ENCODE measurements at places on chromosomes 4 and X. TPM values are rescaled to one million over a fixed set of nuclear protein-coding genes. Genes with fewer than 3 reads are reported as not detected.
A peak's percentile ranks its signal among the peaks of the same experiment; 100 is the strongest.

The GYG2 gene
- polyA plus RNA-seq, result not detected

GRCh38 chr4:97073194-97073593 lies 1070.1 kb downstream of the STPG2 start:
- no peak for DNase-seq

The NHSL2 gene
- polyA plus RNA-seq, result 0.07 TPM

The RUFY3 gene
- polyA plus RNA-seq, result 6.9 TPM

The NOP14 gene
- 27.3 TPM for polyA plus RNA-seq

The TEX28 gene
- polyA plus RNA-seq, result not detected

DNA sequence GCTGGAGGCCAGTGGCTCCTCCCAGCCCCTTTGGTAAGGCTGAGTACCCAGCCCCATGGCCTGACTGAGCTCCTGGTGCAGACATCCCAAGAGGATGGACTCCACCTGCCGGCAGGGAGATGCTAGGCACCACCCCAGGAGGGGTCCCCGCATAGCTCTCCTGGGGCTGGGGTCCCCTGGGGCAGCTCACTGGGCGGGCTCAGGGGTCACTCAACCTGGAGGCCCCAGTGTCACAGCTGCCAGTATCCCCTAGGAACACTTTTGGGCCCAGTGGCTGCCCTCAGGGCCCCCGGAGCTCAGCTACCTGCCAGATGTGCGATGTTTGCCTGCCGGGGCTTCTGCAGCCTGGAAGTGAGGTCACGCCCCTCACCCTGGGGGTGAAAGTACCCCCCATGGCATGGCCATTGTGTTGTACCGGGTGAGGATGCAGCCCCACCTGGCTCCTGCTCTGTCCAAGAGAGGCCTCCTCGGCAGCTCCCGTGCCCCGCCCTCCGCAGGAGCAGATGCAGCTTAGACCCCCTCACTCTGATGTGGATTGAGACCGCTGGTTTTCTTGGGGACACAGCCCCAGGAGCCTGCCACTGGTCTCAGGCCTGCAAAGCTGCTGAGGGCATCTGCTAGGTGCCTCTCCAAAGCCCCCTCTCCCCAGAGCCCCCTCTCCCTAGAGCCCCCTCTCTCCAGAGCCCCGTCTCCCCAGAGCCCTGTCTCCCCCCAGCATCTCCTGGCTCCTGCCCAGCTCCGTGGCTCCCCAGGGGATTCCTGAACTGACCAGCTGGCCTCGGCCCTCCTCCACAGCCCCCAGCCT lies 6.7 kb upstream of the HGFAC start:
- no peak for DNase-seq

DNA sequence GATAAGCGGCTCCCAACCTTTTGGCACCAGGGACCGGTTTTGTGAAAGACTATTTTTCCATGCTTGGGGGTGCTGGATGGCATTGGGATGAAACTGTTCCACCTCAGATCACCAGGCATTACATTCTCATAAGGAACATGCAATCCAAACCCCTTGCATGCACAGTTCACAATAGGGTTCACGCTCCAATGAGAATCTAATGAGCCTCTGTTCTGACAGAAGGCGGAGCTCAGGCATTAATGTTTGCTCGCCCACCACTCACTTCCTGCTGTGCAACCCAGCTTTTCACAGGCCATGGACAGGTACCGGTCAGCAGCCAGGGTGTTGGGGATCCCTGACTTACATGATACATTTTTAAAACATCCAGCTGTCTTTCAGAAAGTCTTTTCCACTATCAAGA lies 187.3 kb downstream of the SLC39A8 start:
- DNase-seq, result no peak

DNA sequence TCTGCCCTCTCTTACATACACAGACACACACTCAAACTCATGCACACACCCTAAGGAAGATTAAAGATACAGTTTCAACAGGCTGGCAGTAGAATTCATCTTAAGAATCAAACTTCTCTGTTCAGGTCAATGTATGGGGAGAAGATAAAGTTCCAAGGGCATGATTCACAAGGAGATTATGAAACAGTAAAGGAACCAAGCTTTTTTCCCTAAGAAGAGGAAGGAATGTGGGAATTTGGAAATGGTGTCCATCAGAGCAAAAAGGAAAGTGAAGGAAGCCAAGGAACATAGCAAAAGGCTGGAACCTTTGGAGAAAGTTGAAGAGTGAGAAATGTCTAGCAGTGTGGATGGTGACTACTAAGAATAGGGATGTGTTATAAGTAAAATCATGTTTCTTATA lies 191.0 kb upstream of the NPY2R start:
- DNase-seq, result no peak

DNA sequence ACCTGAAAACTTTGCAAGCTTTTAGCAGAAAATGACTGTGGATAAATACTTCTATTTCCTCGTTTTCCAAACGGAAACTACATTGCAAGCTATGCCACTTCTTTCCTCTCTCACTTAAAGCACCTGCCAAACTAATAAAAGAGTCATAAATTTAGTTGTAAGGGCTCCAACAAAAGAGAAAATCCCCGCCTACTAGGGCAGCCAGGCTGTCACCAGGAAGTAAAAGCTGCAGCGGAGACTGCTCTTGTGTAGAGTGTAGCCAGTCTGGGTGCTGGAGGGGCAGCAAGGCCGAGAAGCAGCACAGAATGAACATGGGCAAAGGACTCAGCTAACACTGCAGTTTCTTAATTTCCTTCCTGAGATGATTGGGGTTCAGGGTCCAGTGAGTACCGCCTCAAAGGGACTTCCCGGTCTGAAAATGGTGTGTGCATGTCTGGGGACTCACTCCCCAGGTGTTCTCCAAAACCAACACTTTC lies 89.3 kb upstream of the MAML3 start:
- DNase-seq, result no peak

DNA sequence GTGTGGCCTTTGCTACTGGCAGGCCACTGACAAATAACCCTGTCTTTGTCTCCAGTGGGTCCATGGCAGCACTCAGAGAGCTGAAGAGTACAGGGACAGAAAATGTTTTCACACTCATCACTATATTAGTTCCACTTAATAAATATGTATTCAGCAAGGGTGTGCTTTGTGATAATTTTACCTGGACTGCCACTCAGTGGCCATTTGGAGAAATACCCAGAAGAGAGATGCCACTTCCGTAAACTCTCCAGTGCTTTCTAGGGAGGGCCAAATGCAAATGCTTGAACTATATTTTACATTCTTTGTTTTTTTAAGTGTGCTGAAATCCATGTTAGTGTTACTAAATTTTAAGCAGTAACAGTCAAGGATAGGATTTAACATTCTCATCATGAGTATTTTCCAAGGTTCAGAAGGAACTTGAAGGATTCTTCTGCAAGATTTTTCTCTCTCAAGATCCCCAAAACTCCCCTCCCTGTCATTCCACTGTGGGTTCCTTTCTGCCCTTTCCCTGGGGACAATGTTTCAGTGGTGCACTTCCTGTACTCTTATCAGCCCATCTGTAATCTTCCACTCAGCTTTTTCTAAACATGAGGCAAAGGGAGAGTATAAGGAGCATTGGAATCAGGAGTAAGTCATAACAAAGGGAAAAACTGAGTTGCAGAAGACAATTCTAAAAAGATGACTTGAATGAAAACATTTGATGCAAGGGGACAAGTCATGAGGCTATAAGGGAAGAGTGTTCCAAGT lies 46.0 kb downstream of the TFDP3 start:
- DNase-seq, result no peak

DNA sequence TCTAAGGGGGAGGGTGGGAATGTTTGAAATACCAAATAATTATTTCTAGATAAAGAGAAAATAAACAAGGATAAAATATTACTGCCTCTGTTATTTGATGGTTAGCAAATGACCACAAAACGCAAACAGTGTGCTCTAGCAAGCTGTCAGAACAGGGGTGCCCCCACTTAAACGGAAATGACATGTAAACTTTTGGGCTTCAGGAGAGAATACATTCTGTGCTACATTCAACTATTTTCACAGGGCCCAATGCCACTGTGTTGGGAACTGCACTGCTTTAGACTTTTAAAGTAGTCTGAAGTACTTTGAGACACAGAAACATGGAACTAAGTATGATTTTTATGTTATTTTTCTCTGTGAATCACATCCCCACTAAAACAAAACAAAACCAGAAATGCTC lies 14.1 kb downstream of the CD40LG start:
- no peak for DNase-seq

The EGF gene
- polyA plus RNA-seq, result 0.08 TPM

GRCh38 chr4:109497511-109497910 lies 62.5 kb upstream of the MCUB start:
- DNase-seq, result no peak

DNA sequence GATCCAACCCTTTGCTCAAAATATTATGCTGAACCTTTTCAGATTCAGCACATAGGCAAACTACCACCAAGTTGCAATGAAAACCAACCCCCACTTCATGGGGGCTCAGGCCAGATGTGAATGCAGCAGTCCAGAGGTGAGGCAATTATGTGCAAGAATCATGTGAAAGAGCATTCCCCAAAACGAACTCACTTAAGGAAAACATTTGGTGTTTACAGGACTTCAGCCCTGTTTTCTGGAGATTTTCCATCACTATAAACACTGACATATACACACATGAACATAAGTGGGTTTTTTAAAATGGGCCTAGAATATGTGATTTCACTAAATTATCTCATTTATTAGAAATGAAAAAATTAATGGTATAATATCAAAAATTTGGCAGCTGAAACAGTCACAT lies 31.5 kb downstream of the BMP3 start:
- DNase-seq, result no peak

DNA sequence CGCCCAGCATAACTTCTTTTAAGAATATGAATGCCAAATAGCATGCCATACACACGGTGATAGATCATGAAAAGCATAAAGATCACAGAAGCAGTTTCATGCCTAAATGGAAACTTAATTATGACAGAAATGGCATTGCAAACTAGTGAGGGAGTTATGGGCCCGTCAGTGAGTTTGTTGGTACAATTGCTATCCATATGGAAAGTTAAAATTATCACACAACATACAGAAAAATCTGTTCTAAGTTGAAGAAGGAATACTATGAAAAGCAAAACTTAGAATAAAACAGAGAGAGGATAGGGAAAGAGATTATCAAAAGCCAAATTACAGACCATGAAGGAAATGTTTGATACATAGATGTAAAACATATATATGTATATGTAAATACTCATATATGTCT lies 30.2 kb upstream of the RAP1GDS1 start:
- DNase-seq, result no peak

DNA sequence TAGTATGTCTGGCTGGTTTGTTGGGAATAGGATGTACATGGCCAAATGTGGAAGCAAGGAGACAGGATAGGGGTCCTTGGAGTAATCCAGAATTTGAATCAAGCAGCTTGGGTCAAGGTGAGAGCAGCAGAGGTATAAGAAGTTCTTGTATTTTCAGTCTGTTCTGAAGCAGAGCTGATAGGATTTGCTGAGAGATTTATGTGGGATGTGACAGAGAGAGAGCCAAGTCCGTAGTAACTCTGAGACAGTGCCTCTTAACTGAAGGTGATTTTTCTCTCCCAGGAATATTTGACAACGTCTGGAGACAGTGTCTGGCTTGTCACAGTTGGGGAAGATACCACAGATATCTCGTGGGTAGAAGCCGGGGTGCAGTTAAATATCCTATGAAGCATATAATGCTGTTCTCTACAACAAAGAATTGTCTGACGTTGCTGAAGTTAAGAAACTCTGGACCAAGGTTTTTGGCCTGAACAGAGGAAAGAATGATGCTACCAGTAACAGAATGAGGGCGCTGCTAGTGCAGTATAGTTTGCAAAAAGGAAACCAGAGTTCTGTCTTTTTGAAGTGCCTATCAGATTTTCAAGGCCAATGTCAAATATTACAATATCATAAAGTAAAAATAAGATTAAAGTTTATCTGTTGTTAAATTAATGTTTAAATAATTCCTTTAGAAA lies 184.0 kb downstream of the ARHGAP24 start:
- DNase-seq, result no peak

GRCh38 chrX:134971926-134972325 lies 18.9 kb upstream of the SMIM10 start:
- DNase-seq, result peak; percentile 86

The NXF3 gene
- not detected for polyA plus RNA-seq

DNA sequence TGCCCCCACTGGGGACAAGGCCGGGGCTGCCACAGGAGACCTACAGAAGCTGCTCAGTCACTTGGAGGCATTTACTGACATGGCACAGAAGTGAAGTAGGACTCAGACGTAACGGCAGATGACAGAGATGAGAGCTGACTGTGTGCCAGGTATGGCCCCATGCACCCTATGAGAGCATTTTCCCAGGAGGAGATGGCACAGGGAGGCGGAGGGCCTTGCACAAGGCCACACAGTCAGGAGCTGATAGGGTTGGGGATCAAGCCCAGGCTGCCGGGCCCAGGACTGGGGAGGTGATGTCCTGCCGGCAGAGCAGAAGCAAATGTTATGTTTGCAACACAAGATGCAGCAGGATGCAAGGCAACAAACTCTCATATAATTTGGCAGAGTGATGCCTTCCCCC lies 34.1 kb downstream of the NAT8L start:
- no peak for DNase-seq

- no peak for DNase-seq
These were observed 759 bp upstream of the TBC1D1 start for GRCh38 chr4:37889849-37890800.

The CPE gene
- 0.53 TPM for polyA plus RNA-seq

DNA sequence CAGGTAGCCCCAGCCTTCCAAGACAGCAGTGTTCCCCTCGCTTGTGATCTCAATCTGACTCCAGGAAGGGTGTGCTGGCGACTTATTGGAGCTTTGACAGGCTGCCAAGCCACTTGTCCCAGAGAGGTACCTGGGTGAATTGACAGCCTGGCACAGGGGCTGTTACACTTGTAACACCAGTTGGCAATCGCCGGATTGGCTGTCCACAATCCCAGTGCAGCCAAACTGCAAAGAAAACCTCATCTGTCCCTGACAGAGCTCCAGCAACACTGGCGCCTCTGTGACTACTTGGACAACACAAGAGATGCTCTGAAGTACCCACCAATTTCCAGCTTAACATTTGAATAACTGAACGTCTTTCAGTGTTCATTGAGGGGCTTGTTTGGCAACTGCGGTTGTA lies 76.8 kb upstream of the PRPS1 start:
- no peak for DNase-seq

GRCh38 chr4:77582156-77582555 lies 23.5 kb upstream of the CXCL13 start:
- no peak for DNase-seq

- peak; percentile 59 for DNase-seq
These were observed 91.6 kb downstream of the SHROOM3 start for GRCh38 chr4:76526585-76526990.

DNA sequence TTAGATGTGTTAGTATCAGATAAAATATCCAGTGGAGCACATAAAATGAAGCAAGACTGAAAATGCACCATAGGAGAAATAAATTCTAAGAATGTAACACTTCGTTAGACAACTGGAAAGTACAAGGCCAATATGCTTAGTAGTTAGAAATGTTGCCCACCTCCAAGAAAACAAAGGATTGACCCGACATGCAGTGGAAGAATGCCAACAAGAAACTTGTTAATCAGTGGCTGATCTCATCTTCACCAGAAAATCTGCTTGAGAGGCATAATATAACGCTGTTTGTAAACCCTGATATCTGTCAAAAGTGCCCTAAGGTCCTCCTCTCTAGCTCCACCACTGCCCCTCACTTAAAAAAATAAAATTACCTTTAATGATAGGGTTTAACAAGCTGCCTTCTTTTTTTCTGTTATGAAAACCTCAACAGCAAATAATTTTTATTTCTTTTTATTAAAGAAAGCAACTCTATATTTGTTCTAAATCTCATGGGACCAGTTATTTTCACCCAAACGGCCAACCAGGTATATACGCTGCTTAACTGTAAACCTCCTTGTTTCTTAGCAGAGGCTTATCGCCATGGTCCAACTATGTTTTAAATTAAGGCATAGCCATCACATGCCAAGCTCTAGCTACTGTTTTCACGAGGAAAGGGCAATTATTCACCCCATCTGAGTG lies 1.8 kb downstream of the RASGEF1B start:
- DNase-seq, result no peak

The NPY5R gene
- polyA plus RNA-seq, result not detected

The LRP2BP gene
- polyA plus RNA-seq, result 0.09 TPM
